Glutamatergic neuron (in vitro differentiated cells): ENCODE measurements at places on chromosomes 1 and 21.

DNA sequence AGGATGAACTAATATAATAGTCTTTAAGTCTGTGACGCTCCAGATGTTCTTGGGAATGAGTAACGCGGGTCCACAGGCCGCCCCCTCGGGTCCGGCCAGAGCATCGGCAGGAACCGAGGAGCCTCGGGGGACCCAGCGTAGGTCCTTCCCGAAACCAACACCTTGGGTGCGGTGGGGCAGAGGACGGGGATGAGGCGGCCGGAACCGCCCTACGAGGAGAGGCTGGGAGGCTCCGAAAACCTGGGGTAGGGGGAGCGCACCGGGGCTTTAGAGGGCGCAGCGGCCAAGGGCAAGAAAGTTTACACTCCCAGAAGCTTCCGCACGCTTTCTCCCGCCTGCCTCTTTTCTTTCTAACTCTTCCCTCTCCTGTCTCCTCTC, 7.1 kb downstream of the DMRTA2 start:
- no peak for DNase-seq

DNA sequence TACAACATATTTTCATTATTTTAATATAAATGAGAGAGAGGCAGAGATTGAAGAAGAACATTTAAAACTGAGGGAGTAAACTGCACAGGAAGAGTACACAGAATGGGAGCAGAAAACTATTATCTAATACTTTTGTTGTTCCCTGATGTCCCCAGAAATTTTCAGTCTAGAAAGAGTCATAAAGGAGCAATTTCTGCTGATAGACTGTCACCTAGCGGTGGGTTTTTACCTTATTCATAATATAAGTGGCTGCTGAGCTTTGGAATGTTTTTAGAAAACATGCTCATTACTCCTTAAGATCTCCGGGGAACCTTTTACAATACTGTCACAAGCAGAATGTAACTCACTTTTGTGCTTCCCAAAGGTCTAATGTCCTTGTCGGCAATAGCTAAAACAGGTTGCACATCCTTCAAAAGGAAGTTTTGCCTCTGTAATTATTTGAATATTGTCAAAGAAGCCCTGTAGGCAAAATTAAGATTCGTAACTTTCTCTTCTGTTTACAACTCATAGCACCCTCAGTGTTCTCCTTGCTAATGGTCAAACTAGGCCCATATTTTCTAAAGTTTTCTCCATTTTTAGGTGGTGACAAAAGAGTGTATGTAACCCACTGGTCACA, 4.9 kb upstream of the NPL start:
- DNase-seq: no peak

- peak; percentile 59 for DNase-seq
These were observed 10.4 kb upstream of the GALE start for GRCh38 chr1:23810818-23811540.

DNA sequence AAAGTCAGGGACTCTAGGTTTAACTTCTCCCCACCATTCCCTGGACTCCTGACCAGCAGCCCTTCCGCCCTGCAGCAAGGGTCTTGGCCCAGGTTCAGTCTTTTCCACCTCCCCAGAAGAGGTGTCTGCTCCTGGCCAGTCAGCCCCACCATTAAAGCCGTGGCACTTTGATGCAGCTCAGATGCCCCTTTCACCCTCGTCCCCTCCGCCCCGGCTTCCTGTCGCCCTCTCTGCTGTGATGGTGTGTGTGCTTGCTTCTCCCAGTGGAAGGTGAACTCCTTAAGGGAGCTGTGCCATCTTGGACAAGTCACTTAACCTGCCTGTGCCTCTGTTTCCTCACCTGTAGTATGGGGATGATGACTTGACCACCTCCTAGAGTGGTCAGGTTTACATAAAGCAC, 17.8 kb upstream of the TTC4 start:
- no peak for DNase-seq

GRCh38 chr21:43847301-43847700, 17.7 kb upstream of the AGPAT3 start:
- no peak for DNase-seq

DNA sequence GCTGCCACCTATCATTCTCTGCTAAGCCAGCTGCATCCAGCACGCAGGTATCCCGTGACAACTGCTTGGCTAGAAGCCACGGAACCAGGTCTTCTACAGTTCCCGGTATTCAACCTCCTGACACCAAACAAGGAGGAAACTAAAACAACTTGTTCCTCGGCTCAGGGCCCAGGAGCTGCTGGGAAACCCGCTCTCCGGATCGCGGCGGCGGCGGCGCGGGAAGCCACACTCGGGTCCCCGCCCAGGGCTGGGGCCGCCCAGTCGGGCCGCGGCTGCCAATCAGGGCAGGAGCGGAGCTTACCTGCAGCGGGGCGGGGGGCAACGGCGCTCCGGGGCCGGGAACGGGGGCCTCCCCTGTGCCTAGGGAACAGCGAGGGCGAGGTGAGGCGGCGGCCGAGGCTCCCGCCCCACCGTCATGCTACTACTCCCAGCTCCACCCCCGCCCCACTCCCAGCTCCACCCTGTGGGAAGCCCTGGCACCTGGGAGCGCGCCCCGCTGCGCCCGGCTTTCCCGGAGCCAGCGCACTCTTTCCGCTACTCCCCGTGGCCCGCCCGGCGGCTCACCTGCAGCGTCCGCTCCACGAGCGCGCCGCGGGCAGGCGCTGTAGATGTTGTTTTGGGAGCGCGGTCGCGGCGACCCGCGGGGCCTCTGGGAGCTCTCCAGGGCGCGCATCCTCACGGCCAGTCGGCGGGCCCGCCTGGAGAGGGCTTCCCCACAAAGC, 12.1 kb downstream of the IL24 start:
- DNase-seq: peak; percentile 37

GRCh38 chr1:2534687-2535441, 4.8 kb upstream of the HES5 start:
- DNase-seq: no peak

- DNase-seq: no peak
These were observed 36.6 kb downstream of the PLXNA2 start for GRCh38 chr1:208207388-208208131.

GRCh38 chr1:173411835-173412742, 65.0 kb upstream of the PRDX6 start:
- no peak for DNase-seq

DNA sequence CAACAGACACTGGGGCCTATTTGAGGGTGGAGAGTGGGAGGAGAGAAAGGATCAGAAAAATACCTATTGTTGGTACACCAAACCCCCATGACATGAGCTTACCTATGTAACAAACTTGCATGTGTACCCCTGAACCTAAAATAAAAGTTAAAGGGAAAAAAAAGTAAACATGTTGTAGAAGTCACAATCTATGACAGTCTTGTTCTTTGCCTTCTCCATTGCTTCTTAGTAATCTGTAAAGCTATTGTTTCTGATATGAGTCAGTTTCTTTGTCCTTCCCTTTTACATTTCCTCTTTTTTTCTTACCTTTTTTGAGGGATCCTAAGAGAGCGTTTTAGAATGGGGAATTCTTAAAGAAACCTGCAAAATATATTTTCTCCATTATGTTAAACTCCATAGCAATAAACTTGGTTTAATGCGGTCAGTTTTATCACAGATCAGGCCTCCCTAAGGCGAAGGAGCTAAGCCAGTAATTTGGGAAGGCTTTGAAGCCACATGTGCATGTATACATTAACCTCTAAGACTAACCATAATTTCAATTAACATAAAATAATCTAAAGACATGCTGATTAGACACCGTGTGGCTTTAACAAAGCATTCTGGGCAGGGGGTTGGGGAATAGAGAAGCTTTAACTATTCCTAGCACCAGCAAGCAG, 77.8 kb upstream of the C1orf105 start:
- DNase-seq: no peak

DNA sequence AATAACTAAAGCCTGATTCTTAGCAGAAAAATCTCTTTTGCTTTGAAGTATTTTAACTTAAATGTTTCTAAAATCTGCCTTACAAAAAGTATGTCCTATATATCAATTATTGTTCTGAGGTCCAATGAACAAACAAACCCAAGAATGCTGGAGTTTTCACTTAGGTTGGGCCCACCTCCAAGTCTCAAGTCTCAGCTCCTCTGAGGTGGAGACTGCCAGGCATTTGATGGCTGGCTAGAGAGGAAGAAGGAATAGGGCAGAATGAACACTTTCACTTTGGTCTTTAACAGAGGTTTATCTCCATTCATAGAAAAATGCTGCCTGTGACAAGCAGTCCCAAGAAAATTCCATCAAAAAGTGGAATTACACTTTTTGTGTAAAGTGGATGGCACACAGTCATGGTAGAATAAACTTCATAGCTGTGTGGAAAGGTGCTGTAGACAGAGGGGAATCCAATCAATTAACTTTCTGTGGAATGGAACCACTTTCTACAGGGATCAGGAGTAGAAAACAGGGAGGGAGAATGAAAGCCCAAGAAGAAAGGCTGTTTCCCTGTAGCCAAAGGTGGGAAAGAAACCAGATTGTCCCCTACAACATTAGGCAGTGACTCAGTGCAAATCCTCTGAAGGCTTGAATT, 349.4 kb upstream of the RUNX1 start:
- DNase-seq: no peak

DNA sequence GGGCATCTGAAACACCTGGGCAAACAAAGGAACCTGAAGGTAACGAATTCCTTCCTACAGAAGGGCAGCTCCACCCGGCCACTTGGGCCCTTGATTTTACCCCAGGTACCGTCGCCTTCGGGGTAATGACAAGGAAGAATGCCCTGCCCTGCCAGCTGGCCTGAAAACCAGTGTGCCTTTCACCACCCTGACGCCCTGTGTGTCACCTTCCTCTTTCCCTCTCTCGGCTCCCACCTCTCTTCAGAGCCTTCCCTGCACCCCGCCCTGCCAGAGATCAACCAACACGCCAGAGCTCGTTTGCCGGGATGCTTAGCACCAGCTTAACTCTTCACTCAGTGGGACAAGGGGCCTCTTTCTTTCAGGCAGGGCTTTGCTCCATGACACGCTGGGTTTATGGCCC, 86.0 kb downstream of the SIM2 start:
- DNase-seq: no peak

DNA sequence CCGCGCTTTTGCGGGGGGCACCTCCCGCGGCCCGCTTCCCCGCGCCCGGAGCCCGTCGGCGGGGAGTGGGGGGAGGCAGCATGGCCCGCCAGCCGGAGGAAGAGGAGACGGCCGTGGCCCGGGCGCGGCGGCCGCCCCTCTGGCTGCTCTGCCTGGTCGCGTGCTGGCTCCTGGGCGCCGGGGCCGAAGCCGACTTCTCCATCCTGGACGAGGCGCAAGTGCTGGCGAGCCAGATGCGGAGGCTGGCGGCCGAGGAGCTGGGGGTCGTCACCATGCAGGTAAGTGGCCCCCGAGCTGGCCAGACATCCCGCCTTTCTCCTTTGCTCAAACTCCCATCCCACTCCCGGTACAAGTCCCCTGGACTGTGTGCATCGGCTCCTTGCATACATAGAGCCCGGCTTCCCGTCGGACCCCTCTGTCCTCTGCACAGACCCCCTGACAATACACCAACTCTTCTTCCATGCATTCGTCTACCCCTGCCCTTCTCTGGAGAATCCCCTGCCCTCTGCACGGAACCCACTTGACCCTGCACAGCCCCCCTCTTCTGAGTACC, 812 bp downstream of the CACHD1 start:
- peak; percentile 67 for DNase-seq

- no peak for DNase-seq
These were observed 510.6 kb downstream of the NCAM2 start for GRCh38 chr21:21508859-21509258.

DNA sequence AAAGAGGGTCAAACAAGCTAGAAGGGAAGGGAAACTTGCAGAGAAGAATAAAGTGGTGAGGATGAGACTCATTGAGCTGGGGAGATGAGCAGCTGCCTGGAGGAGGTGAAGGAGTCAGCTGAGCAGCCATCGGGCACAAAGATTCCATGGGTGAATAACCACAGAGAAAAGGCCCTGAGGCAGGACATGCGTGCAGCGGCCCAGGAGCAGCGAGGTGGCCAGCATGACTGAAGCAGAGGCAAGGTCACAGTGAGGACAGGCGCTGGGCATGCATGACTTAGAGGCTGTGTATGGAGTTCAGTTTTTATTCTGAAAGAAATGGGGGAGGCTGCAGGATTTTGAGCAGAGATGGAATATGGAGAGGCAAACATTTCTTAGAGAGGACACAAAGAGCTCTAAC, 24.9 kb downstream of the OLFML2B start:
- no peak for DNase-seq

DNA sequence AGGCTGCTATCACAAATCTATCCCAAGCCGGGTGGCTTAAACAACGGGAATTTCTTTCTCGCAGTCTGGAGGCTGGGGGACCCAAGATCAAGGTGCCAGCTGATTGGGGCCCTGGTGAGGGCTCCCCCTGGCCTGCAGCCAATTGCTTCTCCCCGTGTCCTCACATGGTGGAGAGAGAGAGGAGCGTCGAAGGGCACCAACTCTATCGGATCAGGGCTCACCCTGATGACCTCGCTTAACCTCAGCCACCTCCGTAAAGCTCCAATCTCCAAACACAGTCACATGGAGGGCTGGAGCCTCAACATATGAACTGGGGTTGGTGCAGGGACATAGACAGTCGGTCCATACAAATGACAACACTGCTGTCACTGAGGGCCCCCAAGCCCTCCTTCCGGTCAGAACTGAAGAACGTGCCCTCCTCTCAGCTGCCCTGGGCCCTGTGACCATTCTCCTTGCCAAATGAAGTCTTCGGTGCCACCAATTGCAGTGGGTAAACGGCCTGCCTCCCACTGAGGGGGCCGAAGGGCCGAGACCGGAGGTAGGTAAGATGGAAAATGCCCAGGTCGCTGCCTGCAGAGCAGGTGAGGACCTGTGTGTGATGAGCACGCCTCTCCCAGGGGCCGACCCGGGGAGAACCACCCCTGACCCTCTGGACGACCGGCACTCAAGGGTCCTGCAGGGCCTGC, 211.0 kb downstream of the TOMM20 start:
- DNase-seq: no peak

- DNase-seq: no peak
These were observed 112.8 kb downstream of the NEK7 start for GRCh38 chr1:198269646-198269940.

- DNase-seq: no peak
These were observed 9.6 kb upstream of the GPR37L1 start for GRCh38 chr1:202112859-202113689.

DNA sequence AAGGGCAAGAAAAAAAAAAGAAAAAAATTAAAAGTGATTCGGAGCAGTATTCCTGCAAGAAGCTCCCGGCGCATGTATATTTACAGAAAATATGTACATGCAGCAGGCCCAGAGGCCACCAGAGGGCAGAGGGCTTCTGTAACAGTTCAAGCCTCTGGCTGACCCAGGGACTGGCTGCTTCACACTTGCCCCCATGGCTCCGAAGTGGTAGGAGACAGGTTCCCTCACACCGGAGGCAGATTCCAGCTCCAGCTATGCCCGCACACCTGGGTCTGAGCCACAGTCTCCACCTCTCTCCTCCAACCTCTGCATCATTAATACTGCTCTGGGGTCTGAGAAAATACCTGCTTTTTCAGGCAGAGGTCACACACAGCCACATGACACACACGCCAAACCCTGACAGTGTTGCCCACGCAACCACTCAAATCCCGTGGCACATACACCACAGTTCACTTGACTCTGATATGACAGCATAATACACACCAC, 2.2 kb upstream of the ARHGAP30 start:
- peak; percentile 72 for DNase-seq
